ENCODE measurements at places on chromosomes 5 and 9.
A peak's percentile ranks its signal among the peaks of the same experiment; 100 is the strongest.

DNA sequence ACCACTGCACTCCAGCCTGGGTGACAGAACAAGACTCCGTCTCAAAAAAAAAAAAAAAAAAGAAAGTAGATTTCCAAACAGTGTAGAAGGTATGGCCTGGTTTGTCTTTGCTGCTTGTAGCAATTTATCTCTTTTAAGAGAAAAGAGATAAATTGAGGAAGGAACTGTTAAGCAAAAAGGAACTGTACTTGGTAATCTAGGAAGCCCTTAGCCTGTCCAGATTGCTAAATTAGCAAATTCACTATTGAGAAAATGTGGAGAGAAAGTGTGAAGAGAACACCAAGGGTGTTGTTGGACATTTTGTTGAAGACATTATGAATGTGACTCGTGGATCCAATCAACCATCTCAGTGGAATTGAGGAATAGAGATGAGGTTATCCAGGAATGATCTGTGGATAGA is 13.0 kb upstream of the SUSD3 start:
- DNase-seq, result peak; percentile 51

DNA sequence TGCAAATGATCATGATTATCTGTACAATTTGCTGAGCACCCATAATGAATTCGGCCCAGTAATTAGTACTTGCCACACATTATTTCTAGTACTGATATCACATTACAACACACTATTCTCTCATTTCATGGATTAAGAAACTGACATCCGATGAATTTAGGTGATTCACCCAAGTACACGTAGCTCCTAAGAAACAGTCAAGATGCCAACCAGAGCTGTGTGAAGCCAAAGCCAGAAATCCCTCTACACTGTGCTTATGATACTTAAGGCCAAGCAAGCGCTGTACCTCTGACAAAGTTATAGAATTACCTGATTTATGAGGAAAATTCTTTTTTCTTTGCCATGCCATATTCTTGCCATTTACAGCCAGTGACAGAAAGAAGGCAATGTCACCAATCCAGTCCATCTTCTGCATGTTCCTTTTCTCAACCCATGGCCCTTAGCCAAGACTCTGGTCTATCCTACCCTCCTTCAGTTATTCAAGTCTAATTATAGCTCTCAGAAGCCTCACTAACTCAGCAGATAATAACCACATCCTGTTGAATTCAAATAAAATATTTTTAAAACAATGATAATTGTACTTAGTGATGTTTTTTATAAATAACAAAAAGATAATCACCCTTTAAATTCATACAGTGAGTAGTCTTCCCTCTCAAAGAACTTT is 74.3 kb upstream of the PTGER4 start:
- DNase-seq, result peak; percentile 86

DNA sequence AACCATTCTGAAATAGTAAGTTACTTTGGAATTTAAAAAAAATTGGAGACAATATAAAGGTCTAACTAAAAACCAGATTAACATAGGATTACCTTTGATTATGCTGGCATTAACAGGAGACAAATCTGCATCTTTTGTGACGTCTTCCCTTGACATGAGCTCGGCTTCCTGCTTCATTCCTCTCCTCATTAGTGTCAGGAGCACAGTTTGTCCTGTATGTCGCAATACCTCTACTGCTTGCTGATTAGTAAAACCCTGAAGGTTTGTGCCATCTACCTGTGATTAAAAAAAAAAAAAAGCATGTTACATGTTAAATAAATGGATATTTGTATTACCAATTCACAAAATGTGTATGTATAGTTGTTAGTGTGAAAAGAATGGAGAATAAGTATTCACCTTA is 73.7 kb downstream of the MPDZ start:
- DNase-seq, result no peak

GRCh38 chr5:133905424-133905823 is 63.0 kb downstream of the C5orf15 start:
- DNase-seq, result no peak

DNA sequence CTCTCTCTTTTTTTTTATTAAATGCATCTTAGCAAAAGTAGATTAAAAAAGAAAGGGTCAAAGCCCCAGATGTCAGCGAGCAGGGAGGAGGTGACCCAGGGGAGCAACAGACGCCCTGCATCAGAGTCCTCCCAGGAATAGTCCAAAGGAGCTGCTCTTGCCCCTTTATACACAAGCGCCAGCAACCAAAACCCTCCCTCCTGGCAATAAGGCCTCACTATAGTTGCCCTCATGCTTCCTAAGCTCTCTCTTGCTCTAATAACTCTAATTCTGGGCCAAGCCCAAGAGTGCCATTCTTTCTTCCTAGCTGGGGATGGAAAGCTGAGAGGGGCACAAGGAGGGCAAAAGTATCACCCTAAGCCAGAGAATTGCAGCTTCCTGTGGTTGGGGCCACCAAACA is 26.3 kb downstream of the PCDHGC5 start:
- no peak for DNase-seq

DNA sequence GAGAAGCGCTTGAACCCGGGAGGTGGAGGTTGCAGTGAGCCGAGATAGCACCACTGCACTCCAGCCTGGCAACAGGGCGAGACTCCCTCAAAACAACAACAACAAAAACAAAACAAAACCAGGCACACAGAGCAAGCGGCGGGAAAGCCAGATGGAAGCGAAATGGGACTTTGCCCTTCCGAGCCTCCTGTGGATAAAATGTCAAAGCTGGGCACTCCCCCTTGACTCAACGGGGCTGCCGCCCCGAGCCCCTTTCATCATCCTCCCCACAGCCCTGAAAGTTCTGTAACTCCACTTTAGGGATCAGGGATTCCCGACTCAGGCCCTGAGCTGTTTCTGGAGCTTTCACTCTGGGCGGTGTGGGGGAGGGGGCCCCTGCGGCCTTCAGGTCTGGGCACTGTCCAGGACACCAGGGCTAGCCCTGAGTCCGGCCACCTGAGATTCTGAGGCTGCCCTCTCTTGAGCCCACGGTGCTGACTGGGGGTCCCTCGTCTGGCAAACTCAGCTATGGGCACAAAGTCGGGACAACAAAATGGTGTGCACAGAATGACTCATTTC is 30.6 kb upstream of the OBP2B start:
- DNase-seq, result no peak

DNA sequence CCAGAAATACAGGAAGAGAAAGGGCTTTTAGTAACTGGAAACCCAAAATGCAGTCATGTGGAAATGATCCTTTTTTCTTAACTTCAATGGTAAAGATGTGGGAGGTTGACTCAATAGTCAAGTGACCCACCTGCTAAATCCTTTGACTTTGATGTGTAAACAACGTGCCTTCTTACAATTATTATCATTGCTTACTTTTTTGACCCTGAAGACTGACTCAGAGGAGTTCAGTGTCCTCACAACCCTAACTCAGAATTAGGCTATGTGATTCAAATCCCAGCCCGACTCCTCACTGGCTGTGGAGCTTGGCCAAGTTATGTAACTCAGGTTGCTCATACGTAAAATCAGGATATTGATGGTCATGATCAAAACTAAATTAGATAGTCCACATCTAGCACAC is 27.9 kb downstream of the ANXA1 start:
- DNase-seq, result no peak

DNA sequence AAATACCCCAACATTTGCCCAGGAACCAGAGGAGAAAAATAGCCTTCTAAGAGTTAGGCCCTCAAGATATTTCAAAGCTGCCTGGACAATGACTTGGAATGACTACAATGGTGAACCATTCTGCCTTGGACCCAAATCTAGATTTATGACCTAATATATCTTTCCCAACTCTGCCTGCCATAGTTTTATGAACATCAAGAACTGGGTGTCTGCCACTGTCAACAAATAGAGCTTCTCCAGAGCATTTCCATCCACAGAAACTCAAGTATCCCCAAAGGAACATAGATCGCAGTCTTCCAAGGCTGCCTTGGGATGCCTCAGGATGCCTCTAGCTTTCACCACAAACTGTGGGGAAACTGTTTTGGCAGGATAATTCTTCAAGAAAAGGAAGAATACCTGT is 48.2 kb upstream of the NFIB start:
- no peak for DNase-seq

DNA sequence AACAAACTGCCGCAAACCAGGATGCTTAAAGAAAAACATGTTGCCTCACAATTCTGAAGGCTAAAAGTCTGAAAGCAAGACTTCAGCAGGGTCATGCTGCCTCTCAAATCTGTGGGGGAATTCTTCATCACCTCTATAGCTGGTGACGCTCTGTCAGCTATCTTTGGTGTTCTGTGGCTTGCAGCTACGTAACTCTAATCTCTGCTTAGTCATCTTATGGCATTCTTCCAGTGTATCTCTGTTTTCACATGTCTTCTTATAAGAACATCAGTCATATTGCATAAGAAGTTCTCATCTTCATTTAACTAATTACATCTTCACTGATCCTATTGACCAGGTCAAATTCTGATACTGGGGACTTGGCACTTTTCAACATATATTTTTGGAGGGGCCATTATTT is 243.0 kb downstream of the CDH10 start:
- no peak for DNase-seq

- DNase-seq, result no peak
Measured at GRCh38 chr5:95219411-95219810, 65.5 kb downstream of the MCTP1 start.

- DNase-seq, result no peak
Measured at GRCh38 chr9:127522727-127523126, 71.4 kb downstream of the LRSAM1 start.

GRCh38 chr9:101509572-101509971 is 24.1 kb upstream of the RNF20 start:
- DNase-seq, result no peak

DNA sequence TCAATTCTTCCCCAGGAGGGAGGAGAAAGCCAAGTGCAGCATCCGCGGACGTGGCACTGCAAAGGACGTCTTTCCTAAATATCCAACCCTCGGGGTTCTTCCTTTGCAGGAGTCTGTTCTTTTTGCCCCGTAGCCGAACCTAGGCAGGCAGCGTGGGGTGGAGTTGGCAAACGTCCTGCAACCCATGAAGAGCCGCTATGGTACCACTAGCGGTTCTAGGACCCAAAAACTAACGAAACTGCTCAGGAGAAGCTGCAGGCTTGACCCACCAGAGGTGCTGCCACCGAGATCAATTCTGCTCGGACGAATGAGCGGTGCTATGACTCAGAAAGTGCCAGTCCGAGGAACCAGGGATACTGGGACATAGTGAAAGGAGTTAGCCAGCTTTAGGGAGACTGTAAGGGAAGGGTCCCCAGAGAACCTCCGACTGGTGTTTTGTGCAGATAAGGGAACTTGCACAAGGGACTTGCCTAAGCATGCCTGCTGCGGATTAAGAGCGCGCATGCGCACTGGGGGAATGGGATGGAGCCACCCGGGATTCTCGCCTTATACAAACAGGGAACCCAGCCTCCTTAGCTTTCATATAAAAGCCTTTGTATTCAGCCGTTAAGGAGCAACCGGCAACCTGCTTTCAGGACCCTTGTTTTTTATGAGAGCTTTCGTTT is 32.7 kb downstream of the ANXA2R start:
- peak; percentile 91 for DNase-seq

DNA sequence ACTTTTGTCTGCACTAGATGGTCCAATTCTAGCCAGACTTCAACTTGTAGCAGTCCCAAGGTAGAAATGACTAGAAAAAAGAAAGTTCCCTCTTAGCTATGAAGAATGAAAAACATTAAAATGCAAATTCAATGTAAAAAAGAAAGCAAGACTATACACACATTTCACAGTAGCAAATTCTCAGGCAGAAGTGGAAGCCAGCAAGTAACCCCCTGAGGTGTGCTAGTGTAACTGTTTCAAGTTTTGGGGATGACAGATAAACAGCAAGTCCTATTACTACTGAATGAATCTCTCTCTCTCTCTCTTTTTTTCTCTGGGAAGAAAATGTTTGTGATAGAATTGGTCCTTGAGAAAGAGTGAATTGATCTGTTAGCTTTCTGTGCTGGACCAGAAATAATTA is 185.6 kb downstream of the EFNA5 start:
- no peak for DNase-seq
